ENCODE measurements at places on chromosomes 1 and 21. TPM values are rescaled to one million over a fixed set of nuclear protein-coding genes. Genes with fewer than 3 reads are reported as not detected.

GRCh38 chr1:18946550-18947381 is 9.7 kb downstream of the IFFO2 start:
- ATAC-seq = no peak

GRCh38 chr1:16082283-16083038 is 9.0 kb upstream of the FAM131C start:
- ATAC-seq = peak; percentile 55

The RGS13 gene
- not detected for total RNA-seq

DNA sequence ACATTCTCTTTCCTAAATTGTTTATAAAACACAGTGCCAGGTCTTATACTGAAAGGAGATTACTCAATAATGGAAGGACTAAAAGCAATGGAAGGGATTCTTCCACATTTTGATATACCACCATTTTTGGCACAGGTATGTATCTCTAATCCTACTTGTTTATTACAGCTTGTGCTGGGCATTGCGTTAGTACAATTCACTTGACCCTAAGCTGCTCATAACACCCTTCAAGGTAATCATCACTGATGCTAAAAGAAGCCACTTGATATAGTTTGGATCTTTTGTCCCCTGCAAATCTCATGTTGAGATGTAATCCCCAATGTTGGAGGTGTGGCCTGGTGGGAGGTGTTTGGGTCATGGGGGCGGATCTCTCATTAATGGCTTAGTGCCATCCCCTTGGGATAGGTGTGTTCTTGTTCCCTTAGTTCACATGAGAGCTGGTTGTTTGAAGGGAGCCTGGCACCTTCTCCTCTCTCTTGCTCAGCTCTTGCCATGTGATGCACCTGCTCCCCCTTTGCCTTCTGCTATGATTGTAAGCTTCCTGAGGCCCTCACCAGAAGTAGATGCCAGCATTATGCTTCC is 71.1 kb downstream of the NIBAN1 start:
- ATAC-seq = no peak

GRCh38 chr1:37720231-37721130 is 28.2 kb downstream of the CDCA8 start:
- no peak for ATAC-seq

Measured in activated T-helper 17 cell treated with anti-CD3 and anti-CD28 coated beads, Interleukin-2, amount 50 U/mL, for 72 hours (primary cell).